ENCODE measurements at places on chromosomes 2 and 18. TPM values are rescaled to one million over a fixed set of nuclear protein-coding genes. Genes with fewer than 3 reads are reported as not detected.

Gene SH2D6
- total RNA-seq = not detected

Gene OTOS
- not detected for total RNA-seq

Gene MYO5B
- 5.5 TPM for total RNA-seq

DNA sequence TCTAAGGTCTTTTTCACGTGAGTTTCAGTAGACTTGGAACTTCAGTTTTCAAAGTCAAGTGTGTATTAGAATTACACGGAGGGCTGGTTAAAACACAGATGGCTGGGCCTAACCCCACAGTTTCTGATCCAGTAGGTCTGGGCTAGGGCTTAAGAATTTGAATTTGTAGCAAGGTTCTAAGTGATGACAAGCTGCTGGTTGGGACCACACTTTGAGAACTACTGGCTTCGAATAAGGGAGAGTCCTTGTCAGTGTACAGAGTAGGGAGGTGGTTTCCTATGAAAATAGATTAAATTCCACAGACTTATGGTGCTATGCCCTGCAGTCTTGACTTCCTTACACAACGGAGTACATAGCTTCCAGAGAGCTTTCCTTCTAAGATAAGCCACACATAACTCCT is 4.5 kb downstream of the RHOB start:
- peak; percentile 30 for DNase-seq

Gene ACP1
- 99.4 TPM for total RNA-seq

Gene NFU1
- 32.8 TPM for total RNA-seq

- no peak for DNase-seq
Measured at GRCh38 chr18:7023063-7023580, 94.5 kb downstream of the LAMA1 start.

Data from M059J (cell line).